ENCODE measurements at places on chromosomes 16 and 17. TPM values are rescaled to one million over a fixed set of nuclear protein-coding genes. Genes with fewer than 3 reads are reported as not detected.

GRCh38 chr16:54930005-54930868 is at the start of gene IRX5:
TSS of gene IRX5 (plus strand) at chr16:54930865. CDS start at chr16:54931199, 334 bp downstream.
- peak within 1 kb of the TSS; percentile 50 for H3K4me3 ChIP-seq
- H3K36me3 ChIP-seq: no peaks in the 10 kb centered on the region
- peaks cover 46% of the 10 kb centered on the region for H3K4me1 ChIP-seq

GRCh38 chr17:68019336-68019674 is 16.2 kb upstream of the KPNA2 start:
- no peak for DNase-seq
- peak overlapping the region; percentile 66 for H3K4me3 ChIP-seq
- peaks cover 6% of the 10 kb centered on the region for H3K4me1 ChIP-seq
- peak overlapping the region; percentile 84 for H3K27ac ChIP-seq
- H3K36me3 ChIP-seq: no peaks in the 10 kb centered on the region

NPIPB8 gene
- 0.55 TPM for total RNA-seq

CRYM gene
- total RNA-seq: 6.1 TPM

GRCh38 chr17:57943645-57944044 is 11.6 kb downstream of the CUEDC1 start:
- DNase-seq: no peak
- H3K4me1 ChIP-seq: peaks cover 94% of the 10 kb centered on the region
- no peaks in the 10 kb centered on the region for H3K36me3 ChIP-seq

DNA sequence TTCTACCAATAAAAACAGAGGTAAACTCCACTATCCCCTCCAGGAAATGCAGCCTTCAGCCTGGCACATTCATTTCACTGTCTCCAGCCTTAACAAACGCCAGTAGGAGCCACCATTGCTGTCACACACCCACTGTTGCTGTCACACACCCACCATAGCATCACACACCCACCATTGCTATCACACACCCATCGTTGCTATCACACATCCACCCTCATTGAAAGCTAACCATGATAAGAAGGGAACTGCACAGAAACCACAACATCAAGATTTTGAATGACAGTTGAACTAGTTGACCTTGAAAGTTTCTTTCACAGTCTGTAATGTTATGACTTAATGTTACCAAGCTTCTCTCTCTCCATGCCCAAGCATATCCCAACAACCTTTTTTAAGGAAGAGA is 38.1 kb downstream of the SHCBP1 start:
- H3K4me3 ChIP-seq: no peak overlapping the region
- no peaks in the 10 kb centered on the region for H3K4me1 ChIP-seq
- no peaks in the 10 kb centered on the region for H3K27me3 ChIP-seq
- H3K36me3 ChIP-seq: no peaks in the 10 kb centered on the region
- H3K27ac ChIP-seq: no peak overlapping the region

KRTAP9-8 gene
- not detected for total RNA-seq

- H3K36me3 ChIP-seq: no peaks in the 10 kb centered on the region
- no peak overlapping the region for H3K4me3 ChIP-seq
- H3K4me1 ChIP-seq: no peaks in the 10 kb centered on the region
- no peak overlapping the region for H3K27ac ChIP-seq
- DNase-seq: no peak
Observed at GRCh38 chr17:33732116-33732515, 439.0 kb upstream of the ASIC2 start.

MYH11 gene
- 4,282 TPM for total RNA-seq

AIPL1 gene
- total RNA-seq: not detected

GRCh38 chr17:74419928-74420411 is 11.9 kb upstream of the GPRC5C start:
- no peaks in the 10 kb centered on the region for H3K4me1 ChIP-seq
- no peaks in the 10 kb centered on the region for H3K27me3 ChIP-seq
- no peaks in the 10 kb centered on the region for H3K36me3 ChIP-seq
- DNase-seq: no peak
- no peak overlapping the region for H3K27ac ChIP-seq

- H3K36me3 ChIP-seq: no peaks in the 10 kb centered on the region
- H3K4me3 ChIP-seq: no peak overlapping the region
- no peaks in the 10 kb centered on the region for H3K27me3 ChIP-seq
Observed at GRCh38 chr17:81461607-81462500, 50.7 kb downstream of the ACTG1 start.

GRCh38 chr17:46764709-46765401 is 53.6 kb downstream of the WNT3 start:
- H3K27me3 ChIP-seq: no peaks in the 10 kb centered on the region
- no peak overlapping the region for H3K4me3 ChIP-seq
- DNase-seq: no peak
- no peak overlapping the region for H3K27ac ChIP-seq
- H3K36me3 ChIP-seq: peaks cover 2% of the 10 kb centered on the region

Data from sigmoid colon (tissue), 7 donors.